ENCODE measurements at places on chromosomes 11 and 22. TPM values are rescaled to one million over a fixed set of nuclear protein-coding genes. Genes with fewer than 3 reads are reported as not detected.

The FGF4 gene
- total RNA-seq, result not detected

The RBX1 gene
- total RNA-seq, result 96.6 TPM

The LMO2 gene
- total RNA-seq, result not detected

The RCOR2 gene
- total RNA-seq, result 0.37 TPM

The RASSF10 gene
- total RNA-seq, result not detected

The WT1 gene
- not detected for total RNA-seq

All from activated CD4-positive, alpha-beta T cell treated with anti-CD3 and anti-CD28 coated beads for 36 hours (primary cell).